Stimulated activated CD8-positive, alpha-beta memory T cell treated with anti-CD3 and anti-CD28 coated beads, Interleukin-4, amount 100 ng/mL, for 4 hours (primary cell): ENCODE measurements at places on chromosomes 7 and 10.

GRCh38 chr10:121942749-121943416, 15.1 kb upstream of the ATE1 start:
- no peak for DNase-seq

DNA sequence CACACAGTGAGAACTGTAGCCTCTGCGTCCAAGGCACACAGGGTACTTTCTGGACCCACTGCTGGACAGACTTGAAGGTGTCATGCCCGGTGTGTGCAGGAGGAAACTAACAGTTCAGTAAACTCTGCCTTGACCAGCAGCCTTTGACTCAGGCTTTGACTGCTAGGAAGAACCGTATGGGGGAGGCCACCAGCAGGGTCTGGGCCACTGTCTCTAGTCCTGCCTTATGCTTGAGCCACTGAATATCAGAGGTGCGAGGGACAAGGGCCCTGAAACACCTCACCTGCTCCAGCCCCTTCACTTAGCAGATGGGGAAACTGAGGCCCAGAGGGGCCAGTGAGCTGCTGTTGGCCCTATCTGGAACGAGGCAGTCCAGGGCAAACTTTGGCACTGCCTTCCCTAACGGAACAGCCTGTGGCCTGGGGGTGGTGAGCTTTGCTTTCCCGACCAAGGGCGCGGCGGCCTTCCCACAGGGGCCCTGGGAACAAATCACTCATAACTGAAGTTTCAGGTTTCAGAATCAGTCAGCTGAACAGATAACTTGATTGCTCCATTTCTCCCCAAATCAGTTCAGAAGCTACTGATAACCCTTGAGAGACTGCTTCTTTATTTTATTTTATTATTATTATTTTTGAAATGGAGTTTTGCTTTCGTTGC, 130.0 kb downstream of the FAM53B start:
- no peak for DNase-seq

DNA sequence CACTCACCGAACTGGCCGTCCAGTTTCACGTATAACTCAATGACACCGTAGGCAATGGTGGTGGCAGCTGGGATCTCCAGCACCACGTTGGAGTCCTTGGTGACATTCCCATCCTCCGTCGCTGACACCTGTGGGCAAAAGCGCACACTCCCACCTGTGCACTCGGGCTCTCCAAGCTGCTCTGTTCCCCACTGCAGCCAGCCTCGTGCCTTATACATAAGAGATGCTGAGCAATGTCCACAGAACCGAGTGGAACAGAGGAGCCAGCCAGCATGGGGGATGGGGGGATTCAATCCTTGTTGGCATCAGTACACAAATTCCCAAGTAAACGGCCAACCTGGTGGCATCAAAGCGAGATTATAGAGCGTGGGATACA, 40.0 kb downstream of the GSDME start:
- DNase-seq: no peak

DNA sequence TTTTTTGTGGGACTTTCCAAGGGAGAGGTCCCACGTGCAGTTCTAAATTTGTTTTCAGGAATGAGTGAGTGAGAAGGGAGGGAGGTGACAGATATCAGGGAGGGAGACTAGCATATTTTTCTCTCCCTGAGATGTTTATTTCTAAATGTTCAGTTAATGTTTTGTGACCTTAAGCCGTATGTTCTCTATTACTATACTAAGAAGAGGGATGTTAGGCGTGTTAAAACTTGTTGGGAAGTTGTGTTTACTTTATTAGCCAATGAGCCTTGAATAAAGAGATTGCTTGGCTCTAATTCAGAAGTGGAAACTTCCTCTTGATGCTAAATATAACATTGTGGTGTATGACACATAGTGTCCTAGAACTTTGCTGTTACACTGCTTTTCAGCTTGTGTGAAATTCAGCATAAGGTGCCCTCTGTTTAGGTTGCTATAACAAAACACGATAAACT, 37.3 kb downstream of the DNAH11 start:
- no peak for DNase-seq

- DNase-seq: no peak
Measured at GRCh38 chr7:74017125-74017524, 10.8 kb upstream of the ELN start.

DNA sequence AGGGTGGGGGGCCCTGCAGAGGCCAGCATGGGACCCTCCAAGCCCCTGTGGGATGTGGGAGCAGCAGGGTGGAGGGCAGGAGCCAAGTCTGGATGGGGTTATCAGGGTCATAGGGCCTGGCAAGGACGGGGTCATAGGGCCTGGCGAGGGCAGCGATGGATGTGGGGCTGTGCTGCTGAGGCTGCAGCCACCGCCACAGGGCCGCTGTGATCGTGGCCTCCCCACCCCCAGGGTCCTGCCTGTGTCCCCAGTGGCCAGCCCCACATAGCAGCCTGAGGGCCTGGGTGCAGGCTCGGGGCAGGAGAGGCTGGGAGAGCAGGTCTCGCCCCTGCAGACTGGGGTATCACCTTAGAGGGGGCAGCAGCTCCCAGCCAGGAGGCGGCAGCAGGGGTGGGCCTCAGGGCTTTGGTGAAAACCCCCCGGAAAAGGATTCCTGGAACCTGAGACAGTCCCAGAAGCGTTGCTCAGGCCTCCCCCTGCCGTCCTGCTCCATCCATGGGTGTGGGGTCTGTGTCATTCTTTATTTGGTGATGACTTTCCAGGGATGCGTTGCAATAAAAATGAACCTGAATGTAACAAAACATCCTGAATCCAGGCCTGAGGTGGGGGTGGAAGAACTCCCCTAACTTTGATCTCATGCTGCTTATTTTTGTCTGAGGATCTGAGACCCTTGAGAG, 107.3 kb upstream of the SHH start:
- DNase-seq: no peak

GRCh38 chr7:22120391-22121053, 174.8 kb upstream of the CDCA7L start:
- no peak for DNase-seq

DNA sequence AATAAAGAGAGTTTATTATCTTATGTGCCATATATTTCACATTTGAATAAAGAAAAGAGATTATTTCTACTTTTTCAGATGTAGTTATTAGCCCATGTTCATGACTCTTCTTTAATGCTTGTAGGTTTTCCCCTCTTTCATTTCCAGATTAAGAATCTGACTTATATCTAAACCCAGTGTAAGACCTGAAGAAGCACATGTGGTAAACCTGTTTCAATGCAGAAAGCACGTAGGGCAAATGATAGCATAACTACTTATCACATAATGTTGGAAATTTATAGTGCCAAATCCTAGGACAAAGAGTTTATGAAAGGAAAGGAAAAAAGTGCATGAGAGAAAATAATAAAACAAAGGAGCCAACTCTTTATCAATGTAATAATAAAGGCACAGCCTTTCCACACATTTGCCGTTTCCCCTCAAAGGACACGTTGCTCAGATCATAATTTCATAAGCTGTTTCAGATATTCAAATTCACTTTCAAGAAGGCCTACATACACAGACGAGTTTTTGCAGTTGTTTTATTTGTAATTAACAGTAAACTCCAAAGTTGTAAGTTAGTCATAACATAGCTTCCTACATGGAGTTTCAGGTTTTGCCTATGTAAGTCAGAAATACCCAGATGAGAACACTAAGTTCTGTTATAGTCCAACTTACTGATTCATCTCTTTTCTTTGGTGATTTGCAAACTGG, 88.8 kb upstream of the MDFIC start:
- no peak for DNase-seq
